ENCODE measurements at places on chromosomes 12 and 14. TPM values are rescaled to one million over a fixed set of nuclear protein-coding genes. Genes with fewer than 3 reads are reported as not detected.

- no peaks in the 10 kb centered on the region for H3K27me3 ChIP-seq
- H3K4me1 ChIP-seq, result peaks cover 1% of the 10 kb centered on the region
These were observed 10.9 kb downstream of the TMEM260 start for GRCh38 chr14:56590535-56590960.

GRCh38 chr12:2509137-2509536, 285.6 kb upstream of the FKBP4 start:
- no peak overlapping the region for H3K27ac ChIP-seq
- H3K4me1 ChIP-seq, result peaks cover 2% of the 10 kb centered on the region
- DNase-seq, result no peak
- no peak overlapping the region for H3K4me3 ChIP-seq
- no peaks in the 10 kb centered on the region for H3K36me3 ChIP-seq

DNA sequence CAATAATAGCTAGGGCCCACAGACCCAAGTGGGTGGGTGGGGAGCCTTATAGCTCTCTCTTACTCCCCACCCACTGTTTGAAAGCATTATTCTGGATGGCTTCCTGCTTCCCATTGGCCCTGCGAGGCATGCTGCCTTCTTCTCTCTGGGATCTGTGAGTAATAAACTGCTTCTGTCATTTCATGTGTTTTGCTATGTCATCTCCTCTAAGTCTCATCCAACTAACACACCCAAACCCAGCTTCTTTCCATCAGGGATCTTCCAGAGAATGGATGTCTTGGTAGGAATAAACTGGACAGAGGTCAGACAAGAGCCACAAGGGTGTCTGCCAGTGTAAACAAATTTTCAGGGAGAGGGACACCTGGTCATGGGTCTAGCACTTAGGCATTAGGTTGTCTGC, 66.4 kb upstream of the BDKRB2 start:
- H3K27ac ChIP-seq, result no peak overlapping the region
- H3K4me1 ChIP-seq, result no peaks in the 10 kb centered on the region
- DNase-seq, result no peak
- H3K36me3 ChIP-seq, result no peaks in the 10 kb centered on the region

GRCh38 chr14:32377046-32377646, 48.0 kb downstream of the AKAP6 start:
- DNase-seq, result no peak
- peaks cover 4% of the 10 kb centered on the region for H3K4me1 ChIP-seq
- no peaks in the 10 kb centered on the region for H3K36me3 ChIP-seq
- peaks cover 2% of the 10 kb centered on the region for H3K27me3 ChIP-seq
- no peak overlapping the region for H3K4me3 ChIP-seq

DNA sequence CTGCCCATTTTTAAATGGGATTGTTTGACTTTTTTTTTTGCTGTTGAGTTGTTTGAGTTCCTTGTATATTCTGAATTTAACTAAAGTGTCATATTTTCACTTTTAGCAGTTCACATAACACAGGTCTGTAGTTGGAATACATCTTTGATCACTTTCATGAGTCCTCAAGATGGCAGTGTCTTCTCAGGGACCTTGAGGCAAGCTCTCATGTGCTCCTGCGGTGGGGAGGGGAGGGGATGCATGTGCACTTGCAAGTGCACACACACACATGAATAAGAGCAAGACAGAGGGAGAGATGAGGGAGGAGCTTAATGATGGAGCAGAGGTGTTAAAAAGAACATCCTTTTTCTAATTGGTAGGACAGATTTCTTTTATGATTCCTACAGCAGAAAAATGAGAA, 291.4 kb upstream of the OR4E1 start:
- H3K27me3 ChIP-seq, result peaks cover 6% of the 10 kb centered on the region
- peak overlapping the region; percentile 68 for H3K4me3 ChIP-seq
- H3K4me1 ChIP-seq, result peaks cover 27% of the 10 kb centered on the region
- peak; percentile 48 for DNase-seq
- no peaks in the 10 kb centered on the region for H3K36me3 ChIP-seq

GRCh38 chr12:42039176-42039575, 105.5 kb downstream of the GXYLT1 start:
- no peaks in the 10 kb centered on the region for H3K36me3 ChIP-seq
- DNase-seq, result no peak
- H3K4me3 ChIP-seq, result no peak overlapping the region
- peaks cover 7% of the 10 kb centered on the region for H3K27me3 ChIP-seq
- no peaks in the 10 kb centered on the region for H3K4me1 ChIP-seq

DNA sequence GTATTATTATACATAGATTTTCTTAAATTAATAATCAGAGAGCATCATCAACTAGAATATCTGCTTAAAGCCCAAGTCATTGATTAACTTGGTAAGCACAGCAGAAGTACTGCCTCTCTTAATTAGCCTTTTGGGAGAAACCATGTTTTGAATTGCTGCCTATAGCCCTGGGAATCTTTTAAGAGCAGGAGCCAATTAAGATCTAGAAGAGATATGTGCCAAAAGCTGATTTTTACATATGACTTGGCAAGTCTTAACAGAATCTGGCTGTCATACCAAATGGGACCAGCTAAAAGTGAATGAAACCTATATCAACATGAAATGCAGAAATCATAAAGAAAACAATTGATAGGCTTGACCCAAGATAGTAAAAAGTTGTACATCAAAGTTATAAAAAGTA, 23.2 kb upstream of the WNK1 start:
- DNase-seq, result no peak
- peaks cover 40% of the 10 kb centered on the region for H3K4me1 ChIP-seq
- H3K27me3 ChIP-seq, result no peaks in the 10 kb centered on the region
- H3K4me3 ChIP-seq, result no peak overlapping the region
- H3K36me3 ChIP-seq, result peaks cover 9% of the 10 kb centered on the region

- H3K36me3 ChIP-seq, result no peaks in the 10 kb centered on the region
- no peaks in the 10 kb centered on the region for H3K27me3 ChIP-seq
- no peak overlapping the region for H3K27ac ChIP-seq
- no peaks in the 10 kb centered on the region for H3K4me1 ChIP-seq
- no peak overlapping the region for H3K4me3 ChIP-seq
These were observed 107.0 kb upstream of the PRICKLE1 start for GRCh38 chr12:42696406-42697149.

DNAI7 gene
- not detected for total RNA-seq

KRT83 gene
- total RNA-seq, result not detected

TSPAN11 gene
- not detected for total RNA-seq

NRXN3 gene
- total RNA-seq, result 0.07 TPM

LBHD2 gene
- total RNA-seq, result not detected

CD27 gene
- 23.3 TPM for total RNA-seq

PROX2 gene
- 0.05 TPM for total RNA-seq

SOAT2 gene
- total RNA-seq, result not detected

All from activated T-helper 2 cell treated with anti-CD3 and anti-CD28 coated beads, Interferon-gamma antibody, Interleukin-2, Interleukin-4, amounts not matched to agents 10 μg/mL and 5 μg/mL and 100 μg/mL, durations not matched to agents 14 hours and 24 hours and 36 hours (primary cell).